ENCODE measurements at places on chromosomes 7 and 10.

DNA sequence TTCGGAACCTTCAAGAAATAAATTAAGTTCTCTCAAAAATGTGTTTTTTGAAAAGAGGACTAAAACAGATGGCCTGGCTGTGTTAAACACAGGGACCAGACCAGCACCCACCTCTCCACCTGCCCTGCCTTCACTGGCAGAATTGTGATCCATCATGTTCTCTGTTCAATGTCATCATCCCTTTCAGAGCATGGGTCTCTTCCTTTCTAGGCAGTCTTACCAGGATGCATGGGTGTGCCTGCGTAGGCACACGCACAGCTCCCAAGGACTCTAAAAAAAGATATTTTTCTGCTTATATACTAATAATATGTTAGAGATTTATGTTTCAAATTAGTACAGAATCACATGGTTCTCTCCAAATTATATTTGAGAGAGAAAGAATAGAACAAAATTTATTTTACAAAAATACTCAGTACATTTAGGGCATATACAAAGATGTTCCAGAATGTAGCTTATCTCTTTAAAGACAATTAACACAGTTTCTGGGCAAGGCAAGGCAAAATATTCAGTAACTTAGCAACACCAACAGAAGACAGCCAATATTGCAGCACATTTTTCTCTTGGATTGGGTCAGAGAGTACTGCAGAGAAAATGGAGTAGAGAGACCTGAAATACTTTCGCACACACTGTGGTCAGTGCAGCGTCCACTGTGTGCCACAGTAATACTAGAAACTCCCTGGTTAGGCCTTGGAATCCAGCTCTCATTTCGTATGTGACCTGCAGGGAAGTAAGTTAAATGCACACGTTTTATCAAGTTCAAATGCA is 52.8 kb downstream of the EGFR start:
- DNase-seq, result no peak

DNA sequence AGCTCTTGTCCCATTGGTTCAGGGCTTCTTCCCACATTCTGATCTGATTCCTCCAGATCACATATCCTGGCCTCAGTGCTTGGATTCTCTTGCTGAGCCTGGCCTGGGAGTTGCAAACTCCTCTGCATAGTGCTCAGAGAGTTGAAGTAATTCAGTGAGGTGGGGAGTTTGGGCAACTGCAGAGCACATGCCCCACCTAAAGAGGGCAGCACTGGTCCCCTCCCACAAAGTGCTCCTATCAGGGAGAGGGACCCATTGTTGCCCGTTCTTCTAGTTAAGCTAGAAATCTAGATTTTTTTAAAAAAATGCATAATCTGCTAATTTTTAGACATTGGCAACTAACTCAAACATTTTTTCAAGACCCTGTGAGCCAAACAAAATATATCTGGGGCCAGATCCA is 45.1 kb downstream of the CHN2 start:
- DNase-seq, result no peak

- DNase-seq, result no peak
Measured at GRCh38 chr7:150665089-150665748, 20.3 kb upstream of the GIMAP2 start.

GRCh38 chr7:50262446-50262845 is 42.1 kb upstream of the IKZF1 start:
- DNase-seq, result no peak

DNA sequence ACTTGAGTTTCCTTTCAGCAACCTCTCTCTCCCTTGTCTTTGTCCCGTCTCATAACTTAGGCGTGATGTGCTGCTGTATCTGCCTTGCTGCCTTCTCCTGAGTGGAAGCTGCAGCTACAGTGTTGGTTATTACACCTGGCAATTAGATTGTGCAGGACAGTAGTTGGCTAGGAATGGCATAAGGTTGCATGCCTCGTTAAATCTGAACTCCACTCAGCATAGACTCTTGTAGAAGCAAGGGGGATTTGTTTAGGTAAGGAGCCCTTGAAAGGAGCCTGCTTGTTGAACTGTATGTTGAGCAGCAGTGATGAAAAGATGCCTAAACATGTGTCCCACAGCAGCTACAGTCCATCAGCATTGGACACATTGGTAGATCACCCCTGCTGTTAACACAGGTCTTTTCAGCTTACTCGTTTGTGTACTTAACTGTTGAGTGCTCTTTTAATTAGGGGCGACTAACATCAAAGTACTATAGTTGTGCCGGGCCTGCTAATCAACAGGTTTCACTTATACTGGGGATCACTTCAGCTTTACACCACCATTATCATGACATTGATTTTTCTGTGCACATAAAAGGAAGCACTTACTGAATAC is 225.0 kb downstream of the AUTS2 start:
- no peak for DNase-seq

DNA sequence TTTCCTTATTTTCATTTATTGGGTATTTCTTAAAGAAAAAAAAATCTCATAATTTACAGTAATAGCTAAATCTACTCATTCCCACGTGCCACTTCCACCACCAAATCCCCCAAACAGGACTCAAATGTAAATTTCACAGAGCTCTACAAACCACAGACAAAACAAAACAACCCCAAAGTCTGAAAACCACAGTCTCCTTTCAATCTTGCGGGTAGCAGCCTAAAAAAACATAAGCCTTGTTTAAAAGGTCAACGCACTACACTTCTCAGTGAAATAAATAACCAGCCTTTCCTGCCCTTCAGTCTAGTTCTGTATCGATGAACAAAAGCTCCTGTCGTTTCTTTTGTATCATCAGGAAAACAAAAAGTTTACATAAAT is 121.8 kb upstream of the AFAP1L2 start:
- no peak for DNase-seq

- DNase-seq, result no peak
Measured at GRCh38 chr7:156534925-156535324, 105.6 kb upstream of the RNF32 start.

- no peak for DNase-seq
Measured at GRCh38 chr10:26464632-26465280, 26.6 kb downstream of the APBB1IP start.

- DNase-seq, result no peak
Measured at GRCh38 chr10:101625821-101626412, 37.8 kb downstream of the DPCD start.

DNA sequence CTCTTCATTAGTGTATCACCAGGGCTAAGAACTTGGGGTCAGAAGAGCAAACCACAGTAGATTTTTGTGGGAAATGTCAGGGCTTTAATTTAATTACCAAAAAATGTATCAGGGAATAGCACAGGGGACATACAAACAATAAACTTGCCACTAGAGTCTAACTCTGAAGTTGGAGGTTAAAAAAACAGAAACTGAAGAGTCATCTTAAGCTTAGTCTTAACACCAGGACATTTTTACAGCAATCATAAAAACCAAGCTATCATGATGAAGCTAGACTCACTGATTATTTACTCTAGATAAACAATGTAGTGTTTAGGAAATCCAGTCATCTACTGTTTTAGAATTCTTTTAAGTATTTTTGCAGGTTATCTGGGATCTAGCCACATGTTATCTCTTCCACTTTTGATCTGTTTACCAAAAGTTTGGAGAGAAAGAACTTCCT is 48.4 kb upstream of the GLI3 start:
- no peak for DNase-seq

DNA sequence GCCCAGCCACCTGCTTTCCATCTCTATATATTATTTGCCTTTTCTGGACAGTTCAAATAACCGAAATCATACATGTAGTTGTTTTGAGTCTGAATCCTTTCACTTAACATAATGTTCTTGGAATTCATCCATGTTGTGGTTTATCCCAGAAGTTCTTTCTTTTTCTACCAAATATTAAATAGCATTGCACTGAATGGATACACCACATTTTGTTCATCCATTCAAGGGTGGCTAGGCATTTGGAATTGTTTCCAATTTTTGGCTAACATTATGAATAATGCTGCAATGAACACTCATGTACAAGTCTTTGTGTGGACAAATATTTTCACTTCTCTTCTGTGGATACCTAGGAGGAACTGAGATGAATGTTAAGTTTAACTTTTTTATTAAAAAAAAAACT is 18.0 kb downstream of the DNAJC1 start:
- no peak for DNase-seq

- no peak for DNase-seq
Measured at GRCh38 chr10:58859526-58859925, 316.9 kb upstream of the PHYHIPL start.

DNA sequence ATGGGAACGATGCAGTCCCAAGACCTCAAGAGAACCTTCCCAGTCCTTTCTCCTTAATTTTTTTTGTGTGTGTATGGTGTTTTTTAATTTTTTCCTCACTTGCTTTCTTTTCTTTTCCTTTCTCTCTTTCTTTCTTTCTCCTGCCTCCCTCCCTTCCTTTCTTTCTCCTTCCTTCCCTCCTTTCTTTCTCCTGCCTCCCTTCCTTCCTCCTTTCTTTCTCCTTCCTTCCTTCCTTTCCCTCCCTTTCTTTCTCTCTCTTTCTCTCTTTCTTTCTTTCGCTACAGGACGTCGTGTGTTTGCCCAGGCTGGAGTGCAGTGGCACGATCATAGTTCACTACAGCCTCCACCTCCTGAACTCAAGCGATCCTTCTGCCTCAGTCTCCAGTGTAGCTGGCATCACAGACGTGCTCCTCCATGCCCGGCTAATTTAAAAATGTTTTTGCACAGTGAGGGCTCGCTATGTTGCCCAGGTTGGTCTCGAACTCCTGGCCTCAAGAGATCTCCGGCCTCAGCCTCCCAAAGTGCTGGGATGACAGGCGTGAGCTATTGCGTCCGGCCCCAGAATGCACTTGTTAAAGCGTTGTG is 709 bp upstream of the NIPSNAP2 start:
- no peak for DNase-seq

- DNase-seq, result no peak
Measured at GRCh38 chr7:79876848-79877252, 257.8 kb upstream of the GNAI1 start.

- DNase-seq, result no peak
Measured at GRCh38 chr7:17546592-17546991, 248.1 kb downstream of the AHR start.

GRCh38 chr10:62000726-62001125 is 99.2 kb downstream of the ARID5B start:
- no peak for DNase-seq

- no peak for DNase-seq
Measured at GRCh38 chr7:7672545-7673239, 32.1 kb downstream of the UMAD1 start.

- DNase-seq, result no peak
Measured at GRCh38 chr7:114141415-114141814, 222.6 kb upstream of the PPP1R3A start.

DNA sequence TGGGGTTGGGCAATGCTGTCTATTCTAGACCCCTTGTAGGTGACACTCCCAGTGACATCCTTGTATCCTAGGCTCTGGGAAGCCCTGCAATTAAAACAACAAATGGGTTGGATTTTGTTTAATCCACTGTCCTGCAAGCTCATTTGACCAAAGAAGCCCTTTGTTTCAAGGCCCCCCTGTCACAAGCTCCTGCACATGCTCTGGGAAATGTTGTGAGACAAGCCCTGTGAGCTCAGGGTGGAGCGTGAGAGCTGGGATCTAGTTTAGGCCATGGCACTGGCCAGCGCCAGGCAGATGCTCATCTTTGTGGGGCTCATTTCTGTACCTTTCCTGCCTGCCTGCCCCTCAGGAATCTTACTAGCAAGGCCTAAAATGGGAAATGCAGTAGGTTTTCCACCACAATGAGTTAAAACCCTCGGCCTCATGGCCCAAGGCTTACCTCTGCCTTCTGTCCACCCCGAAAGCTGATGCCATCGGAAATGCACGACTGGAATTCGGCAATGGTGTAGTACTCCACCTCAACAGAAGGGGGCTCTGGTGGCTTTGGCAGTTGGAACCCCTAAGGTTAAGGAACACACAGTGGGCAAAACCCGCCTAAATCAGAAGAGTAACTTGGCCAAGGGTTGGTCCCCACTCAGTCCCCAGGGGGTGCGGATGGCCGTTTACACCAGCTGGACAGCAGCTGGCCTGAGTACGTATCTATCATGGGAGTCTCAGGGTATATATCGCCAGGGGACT is 112.0 kb downstream of the NEURL1 start:
- DNase-seq, result no peak

- DNase-seq, result no peak
Measured at GRCh38 chr10:70927189-70927943, 39.0 kb upstream of the PCBD1 start.

DNA sequence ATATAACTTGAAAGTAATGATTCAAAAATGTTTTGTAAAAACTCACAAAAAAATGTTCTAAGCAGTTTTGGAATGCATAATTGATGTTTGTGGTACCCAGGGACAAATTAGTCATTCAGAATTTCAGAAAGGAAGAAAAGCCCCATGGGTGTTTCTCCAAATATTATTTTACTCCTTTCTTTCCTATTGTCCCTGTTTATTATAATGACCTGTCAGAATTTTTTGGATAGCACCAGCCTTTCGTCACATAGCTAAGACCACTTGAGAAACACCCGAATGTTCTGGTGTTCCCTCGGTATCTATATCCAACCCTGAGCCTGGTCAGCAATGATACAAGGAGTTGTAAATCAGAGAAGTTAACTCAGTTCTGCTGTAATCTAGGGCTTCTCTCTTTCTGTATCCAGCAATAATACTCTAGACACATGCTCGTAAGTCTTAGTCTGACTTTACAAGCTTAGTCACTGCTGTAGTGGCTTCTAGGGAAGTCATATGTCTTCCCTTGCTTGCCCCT is 64.8 kb upstream of the MEOX2 start:
- DNase-seq, result no peak

DNA sequence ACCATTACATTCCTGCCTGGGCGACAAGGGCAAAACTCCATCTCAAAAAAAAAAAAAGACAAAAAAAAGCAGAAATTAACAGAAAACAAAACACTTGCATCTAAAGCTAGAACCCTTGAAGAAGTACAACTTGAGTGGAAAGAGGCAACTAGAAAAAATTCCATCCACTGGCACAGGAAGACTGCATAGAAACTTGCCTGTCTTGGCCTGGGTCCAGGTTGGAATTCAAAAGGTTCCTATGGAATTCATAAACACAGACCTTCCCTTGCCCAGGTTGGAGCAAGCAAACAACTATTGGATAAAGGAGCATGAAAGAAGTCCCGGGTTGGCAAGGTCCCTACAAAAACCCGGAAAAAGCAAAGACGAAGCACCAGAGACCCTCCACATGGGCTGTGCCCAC is 69.8 kb downstream of the CCDC71L start:
- no peak for DNase-seq

DNA sequence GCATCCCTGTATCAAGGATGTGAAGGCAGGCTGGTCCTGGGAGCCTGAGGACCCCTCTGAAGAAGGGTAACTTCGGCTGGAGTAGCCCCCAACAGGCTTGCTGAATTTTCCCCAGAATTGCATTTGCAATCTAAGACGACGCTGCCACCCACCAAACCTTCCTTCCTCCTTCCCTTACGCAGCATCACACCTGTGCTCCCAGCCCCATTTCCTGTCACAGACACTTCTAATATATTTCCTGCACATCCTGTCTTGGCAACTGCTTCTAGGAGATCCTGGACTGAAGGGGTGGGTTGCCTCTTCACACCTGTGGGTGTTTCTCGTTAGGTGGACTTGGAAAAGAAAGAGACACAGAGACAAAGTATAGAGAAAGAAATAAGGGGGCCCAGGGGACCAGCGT is 9.4 kb upstream of the PGAM1 start:
- DNase-seq, result no peak

DNA sequence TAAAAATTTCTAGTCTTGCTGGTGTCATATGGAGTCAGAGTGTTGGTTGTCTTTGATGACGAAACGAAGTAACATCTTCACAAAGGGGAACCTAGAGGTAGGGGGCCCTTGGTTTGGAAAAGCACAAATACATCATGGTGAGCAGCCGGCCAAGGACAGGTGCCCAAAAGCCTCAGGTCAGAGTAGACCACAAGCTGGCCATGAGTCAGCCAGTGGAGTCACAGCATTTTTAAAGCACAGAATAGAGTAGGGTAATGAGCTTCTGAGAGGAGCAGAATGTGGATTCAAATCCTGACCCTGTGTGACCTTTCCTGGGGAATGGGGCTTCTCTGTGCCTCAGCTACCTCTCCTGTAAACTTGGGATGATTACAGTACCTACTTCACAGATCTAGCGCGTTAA is 5.3 kb downstream of the CAMK2B start:
- DNase-seq, result no peak
